Stimulated activated CD4-positive, alpha-beta T cell treated with anti-CD3 and anti-CD28 coated beads, Interleukin-1b, Interleukin-23, amount 100 ng/mL, for 24 hours (primary cell): ENCODE measurements at places on chromosomes 11 and 22.

- DNase-seq = no peak
Measured at GRCh38 chr11:65069217-65069616, 10.9 kb upstream of the NAALADL1 start.

DNA sequence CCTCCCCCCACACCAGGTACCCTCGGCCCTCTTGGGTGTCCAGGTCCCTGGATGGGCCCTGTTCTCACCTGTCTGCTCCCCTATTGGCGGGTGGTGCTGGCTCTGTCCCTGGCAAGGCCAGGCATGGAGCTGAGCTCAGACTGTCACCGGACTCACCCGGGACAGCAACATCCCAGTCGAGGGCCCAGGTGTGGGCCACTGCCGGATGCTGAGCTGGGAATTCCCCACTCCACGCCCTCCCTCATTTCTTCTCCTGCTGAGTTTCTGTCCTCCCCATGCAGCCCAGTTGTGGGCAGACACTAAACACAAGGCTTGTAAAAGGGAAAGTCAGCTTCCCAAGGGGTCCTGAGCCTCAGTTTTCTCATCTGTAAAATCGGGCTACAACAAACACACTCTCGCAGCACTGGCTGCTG is 2.0 kb upstream of the AP5B1 start:
- no peak for DNase-seq

DNA sequence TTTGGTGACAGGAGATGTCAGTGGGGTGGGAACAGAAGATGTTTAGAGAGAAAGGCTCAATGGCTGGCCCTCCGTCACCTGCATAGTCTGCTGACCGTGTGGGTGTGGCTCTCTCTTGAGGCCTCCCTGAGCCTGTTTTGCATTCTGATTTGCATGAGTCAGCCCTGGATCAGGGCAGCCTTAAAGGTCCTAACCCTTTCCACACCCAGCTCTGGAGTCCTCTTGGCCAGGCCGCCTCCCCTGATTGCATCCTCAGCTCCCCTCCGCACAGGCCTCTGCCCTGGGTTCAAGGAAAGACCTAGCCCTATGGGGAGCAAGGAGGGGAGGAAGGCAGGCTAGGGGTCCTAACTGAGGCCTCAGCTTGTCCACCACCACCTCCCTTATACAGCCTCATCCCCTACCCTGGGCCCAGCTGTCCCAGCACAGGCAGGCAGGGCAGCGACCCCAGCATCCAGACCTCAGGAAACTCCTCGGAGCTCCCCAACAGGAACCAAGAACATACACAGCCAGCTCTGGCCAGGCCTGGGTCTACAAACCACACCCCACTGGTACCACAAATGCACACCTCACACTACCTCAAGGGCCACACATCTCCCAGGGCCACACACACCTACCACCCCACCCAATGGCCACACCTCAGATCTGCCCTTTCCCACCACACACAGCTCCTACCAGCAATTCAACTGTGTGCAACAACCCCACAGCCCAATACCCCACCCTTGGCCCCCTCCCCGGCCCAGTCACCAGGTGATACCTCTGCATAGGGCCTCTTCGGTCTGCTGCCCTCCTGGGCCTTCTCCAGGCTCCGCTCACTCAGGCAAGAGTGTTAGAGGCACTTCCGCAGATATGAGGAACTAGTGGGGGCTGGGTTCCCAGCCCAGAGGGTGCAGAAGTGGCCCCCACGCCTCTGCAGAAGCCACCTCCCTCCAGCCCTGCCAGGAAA is 13.7 kb downstream of the ARAP1 start:
- no peak for DNase-seq

DNA sequence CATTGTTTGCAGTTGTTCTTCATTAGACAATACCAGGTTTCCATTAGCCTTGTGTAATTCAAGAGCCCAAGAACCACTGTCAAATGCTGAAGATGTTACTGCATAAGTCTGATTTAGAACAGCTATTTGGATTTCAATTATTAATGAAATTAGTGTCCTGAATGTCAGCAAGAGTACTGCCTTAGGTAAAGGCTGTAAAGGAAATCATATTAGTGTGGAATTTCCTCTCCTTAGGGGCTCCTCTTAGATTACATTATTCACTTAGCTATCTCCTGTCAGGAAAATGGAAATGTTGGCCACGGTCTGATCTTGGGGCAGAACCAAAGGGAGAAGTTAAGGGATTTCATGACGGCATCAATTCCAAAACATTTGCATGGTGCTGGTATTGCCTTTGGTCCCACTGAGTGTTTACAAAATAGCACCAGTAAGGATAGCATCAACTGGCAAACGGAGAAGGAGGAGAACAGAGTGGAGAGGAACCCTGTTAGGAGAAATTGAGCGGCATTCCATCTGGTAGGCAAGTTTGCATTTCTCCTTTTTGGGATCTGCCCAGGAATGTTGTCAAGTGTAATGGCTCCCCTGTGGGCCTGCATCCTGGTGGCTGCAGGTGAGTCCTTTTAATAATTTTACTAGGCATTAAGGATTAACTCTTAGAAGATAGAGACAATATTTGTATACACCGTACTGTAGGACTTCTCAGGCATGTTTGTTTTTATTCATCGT is at the start of gene HTR3B:
TSS of gene HTR3B (plus strand) at position 418 of the 723 bp plus-strand sequence. CDS start at position 556, 138 bp downstream.
- DNase-seq = no peak

GRCh38 chr11:74280494-74280893 is 30.9 kb downstream of the P4HA3 start:
- no peak for DNase-seq

DNA sequence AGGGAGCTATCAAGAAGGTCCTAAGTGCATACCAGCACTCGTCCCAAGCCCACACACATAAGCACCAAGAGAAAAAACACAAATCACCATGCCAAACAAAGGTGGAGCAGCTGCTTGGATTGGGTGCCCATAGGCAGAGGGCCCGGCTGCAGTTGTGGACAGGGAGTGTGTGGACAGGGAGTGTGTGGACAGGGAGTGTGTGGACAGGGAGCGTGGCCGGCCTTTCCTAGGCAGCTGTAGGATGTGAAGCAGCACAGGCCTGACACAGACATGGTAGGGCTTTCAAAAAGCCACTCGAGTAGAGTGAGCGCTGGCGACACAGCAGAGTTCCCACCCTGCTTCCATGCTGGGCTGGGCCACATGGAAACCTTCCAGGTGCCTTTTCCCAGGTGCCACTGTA is 3.5 kb downstream of the RTL6 start:
- DNase-seq = no peak

DNA sequence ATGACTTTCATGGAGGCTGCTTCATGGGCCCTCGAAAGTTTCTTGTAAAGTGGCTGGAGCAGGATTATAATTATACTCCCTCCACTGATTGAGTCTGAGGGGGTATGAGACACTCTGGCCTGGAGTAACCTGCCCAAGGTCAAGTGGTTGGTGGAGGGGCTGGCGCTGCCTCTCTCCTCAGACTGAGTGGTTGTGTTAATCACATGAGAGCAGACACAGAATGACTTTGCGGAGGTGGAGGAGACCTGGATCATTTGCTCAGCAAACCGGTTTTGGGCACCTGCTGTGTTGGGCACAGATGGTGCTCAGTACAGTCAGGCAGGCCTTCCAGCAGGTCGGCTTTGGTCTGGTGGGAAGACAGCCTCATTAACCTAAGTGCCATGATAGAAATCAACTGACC is 11.8 kb downstream of the BCR start:
- no peak for DNase-seq

DNA sequence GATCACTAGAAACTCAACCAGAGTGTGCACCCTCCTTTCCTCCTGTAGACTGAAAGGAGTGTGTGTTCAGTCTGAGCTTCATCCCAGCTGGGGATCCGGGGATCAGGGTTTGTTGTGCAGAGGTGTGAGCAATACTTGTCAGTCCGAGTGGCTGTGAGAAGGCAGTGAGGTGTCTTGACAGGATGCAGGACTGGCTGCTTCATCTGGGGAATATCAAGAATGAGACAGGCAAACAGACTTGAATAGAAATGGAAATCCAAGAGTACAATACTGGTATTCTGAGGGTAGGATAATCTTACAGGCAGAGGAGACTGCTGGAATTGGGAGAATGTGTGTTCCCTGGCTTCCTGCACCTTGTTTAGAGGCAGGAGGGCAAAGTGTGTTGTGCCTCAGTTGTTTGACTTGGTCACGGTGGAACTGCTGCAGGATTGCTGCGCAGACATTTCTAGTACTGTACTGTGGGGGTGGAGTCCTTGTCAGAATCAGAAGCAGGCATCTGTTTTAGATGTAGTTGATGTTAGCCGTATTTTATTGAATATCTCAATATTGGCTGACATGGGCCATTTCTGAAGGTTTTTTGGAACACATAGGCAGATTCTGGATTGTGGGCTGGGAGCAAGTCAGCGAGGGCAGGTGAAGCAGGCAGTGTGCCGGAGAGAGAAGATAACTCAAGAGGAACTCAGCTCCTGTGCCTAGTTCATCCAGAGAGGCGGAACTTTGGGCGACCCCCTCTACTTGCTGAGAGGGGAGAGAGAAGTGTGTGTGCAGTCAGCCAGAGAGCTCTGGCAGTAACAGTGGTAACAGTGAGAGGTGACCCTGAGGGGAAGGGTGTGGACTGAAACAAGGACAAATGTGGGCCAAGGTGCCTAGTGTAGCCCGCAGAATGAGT is 27.1 kb upstream of the GRK2 start:
- no peak for DNase-seq

- no peak for DNase-seq
Measured at GRCh38 chr11:71096751-71097388, 155.5 kb downstream of the SHANK2 start.

- DNase-seq = no peak
Measured at GRCh38 chr11:6284250-6284649, 24.6 kb downstream of the CCKBR start.

- no peak for DNase-seq
Measured at GRCh38 chr11:14789879-14790484, 102.0 kb downstream of the CYP2R1 start.

DNA sequence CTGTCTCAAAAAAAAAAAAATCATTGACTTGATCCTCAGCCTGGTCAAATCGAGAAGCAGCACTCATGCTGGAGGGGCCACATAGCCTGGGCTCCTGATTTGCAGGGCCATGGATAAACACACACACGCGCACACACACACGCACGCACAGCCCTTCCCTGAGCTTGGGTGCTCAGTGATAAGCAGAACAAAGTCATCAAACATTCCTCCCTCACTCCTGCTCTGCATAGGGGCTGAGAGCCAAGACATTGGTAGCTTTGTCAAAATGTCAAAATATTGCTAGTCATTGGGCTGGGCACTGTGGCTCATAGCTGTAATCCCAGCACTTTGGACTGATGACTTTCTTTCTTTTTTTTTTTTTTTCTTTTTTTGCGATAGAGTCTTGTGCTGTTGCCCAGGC is 34.0 kb upstream of the A4GALT start:
- no peak for DNase-seq

DNA sequence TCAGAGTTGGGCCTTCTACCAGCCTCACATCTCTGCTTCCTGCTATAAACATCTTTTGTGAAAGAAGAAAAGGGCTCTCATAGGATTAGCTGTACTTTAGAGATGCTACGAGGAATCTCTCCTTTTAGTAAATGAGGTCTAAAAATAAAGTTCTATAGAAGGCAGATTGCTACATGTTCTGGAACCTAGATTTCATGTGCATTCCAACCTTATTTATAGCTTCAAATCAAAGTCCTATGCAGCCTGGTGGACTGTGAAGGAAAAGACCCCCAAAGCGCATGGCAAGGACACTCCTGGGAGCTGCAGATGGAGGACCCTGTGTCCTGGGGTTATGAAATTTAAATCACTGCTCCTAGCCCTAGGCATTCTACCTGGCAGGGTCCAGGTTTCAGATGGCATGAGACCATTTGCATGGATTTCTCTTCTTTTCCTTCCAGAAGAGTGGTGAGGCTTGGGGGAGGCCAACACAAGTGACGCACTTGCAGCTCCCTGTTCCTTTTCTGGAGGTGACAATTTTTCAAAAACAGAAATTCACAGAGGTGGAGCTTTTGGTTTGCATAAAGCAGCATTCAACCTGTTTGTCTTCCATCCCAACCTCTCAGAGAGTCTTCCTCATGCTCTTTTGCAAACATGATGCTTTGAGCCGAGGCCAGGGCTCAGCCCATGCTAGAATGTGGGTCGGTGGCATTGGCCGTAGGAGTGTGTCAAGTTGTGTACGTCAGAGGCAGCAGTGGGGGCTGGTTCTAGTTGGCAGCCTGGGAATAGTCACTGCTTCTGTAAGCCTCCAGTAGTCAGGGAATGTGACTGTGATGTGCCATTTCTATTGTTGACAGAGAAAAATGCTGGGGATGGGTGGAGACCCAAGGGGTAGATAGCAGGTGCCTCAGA is 6.3 kb downstream of the CRY2 start:
- no peak for DNase-seq

DNA sequence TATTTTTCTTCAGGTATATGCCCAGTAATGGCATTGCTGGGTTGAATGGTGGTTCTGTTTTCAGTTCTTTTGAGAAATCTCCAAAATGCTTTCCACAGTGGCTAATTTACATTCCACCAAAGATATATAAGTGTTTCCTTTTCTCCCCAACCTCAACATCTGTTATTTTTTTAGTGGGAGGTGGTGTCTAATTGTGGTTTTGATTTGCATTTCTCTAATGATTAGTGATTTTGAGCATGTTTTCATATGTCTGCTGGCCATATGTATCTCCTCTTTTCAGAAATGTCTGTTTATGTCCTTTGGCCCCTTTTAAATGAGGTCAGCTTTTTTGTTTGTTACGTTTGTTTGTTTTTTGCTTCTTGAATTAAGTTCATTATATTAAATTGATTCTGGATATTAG is 760.2 kb downstream of the KCNA4 start:
- no peak for DNase-seq

- no peak for DNase-seq
Measured at GRCh38 chr11:21481255-21481654, 711.6 kb upstream of the ANO5 start.

DNA sequence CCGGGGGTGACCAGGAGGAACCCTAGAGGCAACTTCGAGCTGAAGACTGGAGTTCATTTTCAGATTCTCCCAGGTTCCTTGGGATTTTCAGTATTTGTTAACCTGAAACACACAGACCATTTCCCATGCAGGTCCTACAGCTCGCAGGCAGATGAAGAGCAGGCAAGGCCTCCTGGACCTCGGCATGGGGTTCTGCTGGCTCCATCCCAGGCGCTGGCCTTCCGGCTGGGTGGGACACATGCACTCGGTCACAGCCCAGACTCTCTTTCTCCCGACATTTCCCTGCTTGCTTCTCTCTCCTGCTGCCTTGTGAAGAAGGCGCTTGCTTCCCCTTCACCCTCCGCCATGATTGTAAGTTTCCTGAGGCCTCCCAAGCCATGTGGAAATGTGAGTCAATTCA is 15.4 kb upstream of the TTLL12 start:
- DNase-seq = no peak

- no peak for DNase-seq
Measured at GRCh38 chr22:50101870-50102565, 12.2 kb downstream of the MOV10L1 start.

DNA sequence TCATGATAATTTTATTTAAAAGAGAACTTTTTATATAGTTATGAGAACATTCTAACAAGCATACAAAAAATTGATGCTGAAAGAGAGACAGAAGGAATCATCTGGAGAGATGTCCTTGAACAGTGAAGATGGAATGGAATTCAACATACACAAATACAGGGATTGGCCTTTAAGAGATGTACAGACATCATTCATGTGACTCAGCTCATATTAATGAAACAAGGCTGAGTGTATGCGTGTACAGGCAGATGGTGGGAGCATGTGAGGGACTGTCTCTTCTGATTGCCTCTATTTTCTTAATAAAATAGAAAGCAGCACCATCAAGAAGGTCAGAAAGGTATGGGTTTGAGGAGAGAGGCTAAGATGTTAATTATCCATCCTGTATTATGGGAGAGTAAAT is 793.3 kb downstream of the CNTN5 start:
- DNase-seq = no peak

GRCh38 chr11:119567688-119568582 is 145.0 kb upstream of the THY1 start:
- no peak for DNase-seq
